NCI-H1417 (cell line): ENCODE measurements at places on chromosomes 13 and 19.

GRCh38 chr13:112575675-112576074 is 12.3 kb downstream of the TUBGCP3 start:
- DNase-seq: no peak

DNA sequence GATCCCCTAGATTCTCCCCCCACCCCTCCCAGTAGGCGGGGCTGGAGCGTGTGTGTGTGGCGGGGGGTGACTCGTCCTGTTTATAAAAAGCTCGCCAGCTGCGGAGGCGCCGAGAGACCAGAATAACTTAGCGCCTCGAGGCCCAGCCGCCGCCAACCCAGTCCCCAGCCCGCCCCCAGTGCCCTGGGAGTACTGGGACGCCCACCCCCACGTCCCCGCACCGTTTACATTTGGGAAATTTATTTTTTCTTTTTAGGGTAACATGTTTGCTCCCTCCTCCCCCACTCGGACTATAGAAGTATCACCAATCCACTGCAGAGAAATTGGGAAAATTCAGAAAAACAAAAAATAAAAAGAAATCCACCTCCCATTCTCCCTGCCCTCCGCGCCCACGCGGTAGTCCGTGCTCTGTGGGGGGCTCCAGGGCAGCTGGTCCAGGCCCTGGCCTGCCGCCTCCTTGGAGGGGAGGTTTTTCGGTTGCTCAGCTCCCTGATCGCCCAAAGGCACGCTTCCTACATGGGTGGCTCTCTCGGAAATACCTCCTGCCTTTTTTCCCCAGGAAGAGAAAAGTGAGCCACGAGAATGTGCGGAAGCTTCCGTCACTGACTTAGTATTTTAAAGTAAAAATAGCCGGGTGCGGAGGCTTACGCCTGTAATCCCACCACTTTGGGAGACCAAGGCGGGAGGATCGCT is 1.5 kb upstream of the RAB3A start:
- DNase-seq: no peak

- no peak for DNase-seq
Observed at GRCh38 chr13:83876546-83876945, 5.7 kb downstream of the SLITRK1 start.

DNA sequence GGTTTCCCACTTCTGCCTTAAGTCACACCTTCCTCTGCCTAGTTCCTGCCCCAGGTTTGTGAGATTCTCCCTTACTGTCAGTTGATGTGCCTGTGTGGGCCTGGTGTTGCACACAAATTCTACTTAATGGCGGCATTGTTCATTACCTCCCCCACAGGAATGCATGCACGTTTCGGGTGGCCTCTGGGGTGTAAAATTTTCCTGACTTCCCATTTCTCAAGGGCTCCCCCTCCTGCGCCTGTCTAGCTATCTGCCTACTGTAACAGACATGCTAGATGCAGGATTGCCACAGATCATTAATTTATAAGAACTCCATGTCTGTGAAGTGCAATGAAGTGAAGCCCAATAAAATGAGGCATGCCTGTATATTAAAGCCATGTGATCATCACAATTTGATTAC is 1466.3 kb downstream of the PCDH9 start:
- no peak for DNase-seq

DNA sequence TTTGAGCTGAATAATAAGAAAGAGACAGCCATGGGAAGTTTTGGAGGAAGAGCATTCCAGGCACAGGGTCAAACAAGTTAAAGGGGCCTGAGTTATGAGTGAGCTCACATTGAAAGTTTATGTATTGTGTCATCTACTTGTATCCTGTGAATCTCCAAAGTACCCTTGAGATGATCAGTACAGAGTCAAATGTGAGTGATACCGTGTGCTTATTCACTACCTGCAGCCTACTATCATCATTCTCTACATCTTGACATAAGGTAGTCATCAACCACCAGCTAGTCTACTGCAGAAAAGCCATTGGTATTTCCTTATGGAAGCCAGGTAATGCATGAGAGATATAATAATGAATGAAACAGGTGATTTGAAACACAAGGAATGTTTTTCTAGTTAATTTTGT is 3.0 kb upstream of the KCTD12 start:
- DNase-seq: no peak

DNA sequence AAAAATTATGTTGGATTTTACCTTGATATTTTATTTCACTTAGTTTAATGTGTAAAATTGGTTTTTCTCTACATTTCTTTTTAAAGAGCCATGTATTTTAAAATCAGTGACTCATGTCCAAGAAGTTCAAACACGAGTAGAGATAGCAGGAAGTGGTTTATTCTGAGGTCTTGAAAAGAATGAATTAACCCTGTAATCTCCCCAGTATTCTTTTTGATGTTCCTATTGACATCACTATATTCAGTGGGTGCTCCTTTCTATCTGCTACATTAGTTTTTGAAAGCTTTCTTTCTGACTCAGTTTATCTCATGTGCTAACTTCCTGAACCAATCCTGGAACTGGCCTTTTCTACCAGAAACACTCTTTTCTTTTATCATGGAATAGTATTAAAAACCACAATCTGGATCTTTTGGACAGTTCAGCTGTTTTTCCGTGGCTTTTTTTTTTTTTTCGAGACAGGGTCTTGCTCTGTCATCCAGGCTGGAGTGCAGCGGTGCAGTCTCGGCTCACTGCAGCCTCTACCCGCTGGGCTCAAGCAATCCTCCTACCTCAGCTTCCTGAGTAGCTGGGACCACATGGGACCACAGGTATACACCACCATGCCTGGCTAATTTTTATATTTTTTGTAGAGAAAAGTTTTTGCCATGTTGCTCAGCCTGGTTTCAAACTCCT is 114.9 kb downstream of the PCCA start:
- no peak for DNase-seq

GRCh38 chr13:98200211-98200878 is 23.3 kb upstream of the RNF113B start:
- peak; percentile 41 for DNase-seq

DNA sequence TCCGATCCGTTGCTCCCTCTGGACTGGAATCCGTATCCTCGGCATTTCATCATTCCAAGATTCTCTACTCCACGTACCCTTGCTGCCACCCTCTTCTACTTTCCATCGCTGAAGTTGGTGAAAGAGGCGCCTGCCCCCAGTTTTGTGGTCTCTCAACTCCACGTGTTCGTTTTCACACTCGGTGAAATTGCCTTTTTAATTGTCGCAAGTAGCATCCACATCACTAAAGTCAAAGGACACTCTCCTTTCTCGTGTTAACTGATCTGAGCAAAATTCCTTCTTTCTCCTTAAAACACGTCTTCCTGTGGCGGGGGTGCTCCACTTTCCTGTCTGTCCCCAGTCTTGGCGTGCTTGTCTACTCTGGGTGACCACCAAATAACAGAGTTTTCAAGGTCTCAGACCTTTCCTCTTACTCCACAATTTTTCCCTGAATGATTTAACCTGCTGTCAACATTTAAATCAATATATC is 1.1 kb upstream of the TMTC4 start:
- DNase-seq: no peak

DNA sequence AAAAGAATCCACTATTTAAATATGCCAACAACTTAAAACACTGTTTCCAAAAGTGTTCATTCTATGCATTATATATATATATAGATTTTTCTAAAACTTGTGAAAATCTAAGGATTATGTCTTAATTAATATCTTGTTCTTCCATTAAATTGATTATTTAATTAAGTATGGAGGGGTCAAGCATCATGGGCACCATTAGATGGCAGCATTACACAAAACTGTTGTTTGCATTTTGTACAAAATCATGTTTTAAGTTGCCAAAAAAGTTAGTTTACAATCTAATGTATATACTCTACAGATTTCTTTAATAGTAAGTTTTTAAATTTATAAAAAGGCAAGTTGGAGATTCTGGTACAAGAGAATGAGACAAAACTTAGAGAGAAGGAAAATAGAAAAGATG is 213.2 kb upstream of the EDNRB start:
- DNase-seq: peak; percentile 30

- peak; percentile 92 for DNase-seq
Observed at GRCh38 chr19:12956446-12957388, at the start of gene GADD45GIP1. Gene GADD45GIP1, minus strand, starts transcription at chr19:12957223. Its CDS starts 11 bp downstream, at chr19:12957212.

DNA sequence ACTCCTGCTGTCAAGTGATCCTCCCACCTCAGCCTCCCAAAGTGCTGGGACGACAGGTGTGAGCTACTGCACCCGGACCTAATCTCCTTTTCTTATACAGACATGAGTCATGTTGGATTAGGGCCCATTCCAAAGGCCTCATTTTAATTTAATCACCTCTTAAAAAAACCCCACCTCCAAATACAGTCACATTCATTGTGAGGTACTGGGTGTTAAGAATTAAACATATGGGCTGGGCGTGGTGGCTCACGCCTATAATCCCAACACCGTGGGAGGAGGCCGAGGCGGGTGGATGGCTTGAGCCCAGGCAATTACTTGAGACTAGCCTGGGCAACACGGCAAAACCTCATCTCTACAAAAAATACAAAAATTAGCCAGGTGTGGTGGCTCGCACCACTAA is 46.6 kb downstream of the PIN1 start:
- DNase-seq: no peak

DNA sequence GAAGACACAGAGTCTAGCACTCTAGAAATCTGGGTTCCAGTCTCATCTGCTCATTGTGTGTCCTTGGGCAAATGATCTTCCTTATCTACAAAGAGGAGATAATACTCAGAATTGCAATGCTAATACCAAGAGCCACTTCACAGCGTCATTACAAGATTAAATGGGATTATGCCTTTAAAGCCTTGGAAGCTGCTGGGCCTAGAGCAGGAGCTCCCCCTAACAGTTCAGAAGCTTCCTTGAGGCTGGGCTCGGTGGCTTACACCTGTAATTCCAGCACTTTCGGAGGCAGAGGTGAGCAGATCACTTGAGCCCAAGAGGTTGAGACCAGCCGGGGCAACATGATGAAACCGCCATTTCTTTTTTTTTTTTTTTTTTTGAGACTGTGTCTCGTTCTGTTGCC is 27.6 kb downstream of the AP2S1 start:
- DNase-seq: no peak

- no peak for DNase-seq
Observed at GRCh38 chr19:38122402-38123093, 101.5 kb downstream of the DPF1 start.

DNA sequence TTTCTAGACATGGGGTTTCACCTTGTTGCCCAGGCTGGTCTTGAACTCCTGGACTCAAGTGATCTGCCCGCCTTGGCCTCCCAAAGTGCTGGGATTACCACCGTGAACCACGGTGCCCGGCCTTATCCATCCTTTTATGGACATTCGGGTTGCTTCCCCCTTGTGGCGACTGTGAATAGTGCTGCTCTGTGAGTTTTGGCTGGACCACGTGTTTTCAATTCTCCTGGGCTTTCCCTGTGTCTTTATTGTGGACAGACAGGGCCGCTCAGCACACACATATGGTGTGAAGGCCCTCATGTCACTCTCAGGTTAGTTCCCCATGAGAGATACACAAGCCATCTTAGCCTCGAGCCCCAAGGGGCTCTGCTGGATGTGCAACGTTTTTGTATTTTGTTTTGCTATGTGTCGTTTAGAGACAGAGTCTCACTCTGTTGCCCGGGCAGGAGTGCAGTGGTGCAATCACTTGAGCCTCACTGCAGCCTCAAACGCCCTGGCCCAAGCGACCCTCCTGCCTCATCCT is 40.5 kb downstream of the MAU2 start:
- peak; percentile 58 for DNase-seq

GRCh38 chr19:15417699-15418098 is 1.1 kb downstream of the AKAP8L start:
- no peak for DNase-seq

DNA sequence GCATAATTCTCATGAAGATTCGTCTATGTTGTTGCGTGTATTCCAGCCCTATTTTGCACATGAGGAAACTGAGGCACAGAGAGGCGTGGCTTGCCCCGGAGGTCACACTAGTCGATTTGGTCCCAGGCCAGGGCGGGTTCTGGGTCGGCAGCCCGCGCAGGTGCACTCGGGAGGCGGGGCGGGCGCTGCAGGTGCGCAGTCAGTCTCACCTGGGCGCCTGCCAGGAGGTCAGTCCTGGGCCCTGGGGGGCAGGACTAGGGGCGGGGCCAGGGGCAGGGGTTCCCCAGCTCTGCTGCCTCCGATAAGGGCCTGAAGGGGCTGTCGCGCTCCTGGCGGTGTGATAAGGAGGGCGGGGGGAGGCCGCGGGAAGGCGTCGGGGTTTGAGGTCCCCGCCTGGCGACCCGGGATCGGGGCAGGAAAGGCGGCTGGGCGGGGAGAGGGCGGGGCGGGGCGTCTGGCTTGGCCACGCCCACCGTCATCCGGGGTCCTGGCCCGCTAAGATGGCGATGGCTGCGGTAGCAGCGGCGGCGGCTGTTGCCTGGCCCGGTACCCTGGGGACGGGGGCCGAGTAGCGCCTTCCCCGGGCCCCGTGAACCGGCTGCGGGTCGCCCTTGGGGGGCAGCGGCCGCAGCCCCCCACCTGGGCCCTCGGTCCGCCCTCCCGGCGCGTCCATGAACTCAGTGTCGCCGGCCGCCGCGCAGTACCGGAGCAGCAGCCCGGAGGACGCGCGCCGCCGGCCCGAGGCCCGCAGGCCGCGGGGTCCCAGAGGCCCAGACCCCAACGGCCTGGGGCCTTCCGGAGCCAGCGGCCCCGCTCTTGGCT is at the start of gene ATG4D:
ATG4D (plus strand) TSS at position 485 of the 822 bp plus-strand sequence; CDS start at position 672, 187 bp downstream.
- peak; percentile 91 for DNase-seq

GRCh38 chr19:7918615-7919421 is 1.3 kb upstream of the SNAPC2 start:
- peak; percentile 6 for DNase-seq

DNA sequence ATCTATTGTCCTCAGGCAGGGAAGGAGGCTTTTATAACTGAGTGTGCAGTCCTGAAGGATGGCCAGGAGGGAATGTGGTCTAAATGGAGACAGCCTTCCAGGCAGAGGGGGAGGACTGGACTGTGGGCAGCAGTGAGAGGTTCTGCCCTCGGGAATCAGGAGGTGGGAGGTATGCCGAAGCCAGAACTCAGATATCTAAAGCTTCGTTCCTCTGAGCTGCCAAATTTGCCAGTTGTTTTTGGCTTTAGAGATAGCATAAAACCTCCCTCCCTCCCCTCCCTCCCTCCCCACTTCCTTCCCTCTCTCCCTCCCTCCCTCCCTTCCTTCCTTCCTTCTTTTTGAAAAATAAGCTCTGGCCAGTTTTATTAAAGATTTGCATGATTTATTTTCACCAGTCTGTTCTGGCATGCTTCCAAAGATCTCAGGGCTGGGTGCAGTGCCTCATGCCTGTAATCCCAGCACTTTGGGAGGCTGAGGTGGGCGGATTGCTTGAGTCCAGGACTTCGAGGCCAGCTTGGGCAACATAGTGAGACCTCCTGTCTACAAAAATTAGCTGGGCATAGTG is 2.4 kb downstream of the MEDAG start:
- DNase-seq: no peak
